ENCODE measurements at places on chromosomes 1 and 21.

- no peak for DNase-seq
These were observed 15.2 kb downstream of the F3 start for GRCh38 chr1:94526152-94526980.

DNA sequence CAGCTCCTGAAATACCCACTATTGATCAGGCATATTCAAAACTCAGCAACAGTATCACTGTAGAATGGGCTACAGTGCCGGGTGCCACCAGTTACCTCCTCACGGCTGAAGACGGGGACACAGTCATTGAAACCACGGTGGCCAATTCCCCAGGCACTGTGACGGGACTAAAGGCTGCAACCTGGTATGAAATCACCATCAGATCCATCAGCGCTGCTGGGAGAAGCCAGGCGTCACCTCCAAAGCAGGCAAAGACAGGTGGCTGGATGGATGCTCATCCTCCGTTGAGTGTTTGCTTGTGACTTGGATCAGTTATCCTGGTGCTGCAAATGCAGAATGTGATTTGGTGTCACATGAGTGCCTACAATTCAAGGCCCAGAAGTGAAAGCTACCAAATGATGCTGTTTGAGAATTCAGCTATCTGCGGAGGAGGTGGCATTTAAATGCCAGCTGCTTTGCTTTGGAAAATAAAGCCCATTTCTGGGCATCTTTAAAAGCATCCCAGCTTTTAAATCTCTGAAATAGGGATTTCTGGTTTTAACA lies 5.1 kb downstream of the FNDC7 start:
- DNase-seq, result no peak

- no peak for DNase-seq
These were observed 68.6 kb upstream of the MCOLN3 start for GRCh38 chr1:85116856-85117255.

DNA sequence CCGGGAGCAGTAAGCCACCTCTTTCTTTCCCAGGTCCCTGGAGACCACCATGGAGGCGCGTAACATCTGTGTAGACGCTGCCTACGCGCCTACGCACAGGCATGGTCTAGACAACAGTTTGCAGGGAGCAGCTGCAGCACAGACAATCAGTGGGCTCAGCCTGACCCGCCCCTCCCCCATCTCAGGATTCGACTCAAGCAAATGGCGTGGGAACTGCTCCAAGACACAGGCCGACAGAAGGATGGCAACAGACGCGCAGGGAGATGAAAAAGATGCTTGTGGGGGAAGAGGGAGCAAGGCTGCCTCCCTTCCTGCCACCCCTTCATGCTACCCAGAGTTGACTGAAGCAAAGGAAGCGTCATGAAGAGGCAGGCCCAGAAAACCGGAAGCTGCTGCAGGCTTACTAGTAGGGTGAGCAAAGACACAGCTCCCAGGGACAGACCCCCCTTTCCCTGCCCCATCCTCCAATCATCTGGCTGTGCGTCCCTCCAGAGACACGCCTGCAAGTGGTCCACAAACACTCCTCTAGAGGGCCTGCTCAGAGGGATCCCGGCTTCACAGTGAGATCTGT lies 19.5 kb downstream of the STK40 start:
- DNase-seq, result peak; percentile 54

GRCh38 chr1:218693599-218693998 lies 348.5 kb downstream of the TGFB2 start:
- DNase-seq, result no peak

DNA sequence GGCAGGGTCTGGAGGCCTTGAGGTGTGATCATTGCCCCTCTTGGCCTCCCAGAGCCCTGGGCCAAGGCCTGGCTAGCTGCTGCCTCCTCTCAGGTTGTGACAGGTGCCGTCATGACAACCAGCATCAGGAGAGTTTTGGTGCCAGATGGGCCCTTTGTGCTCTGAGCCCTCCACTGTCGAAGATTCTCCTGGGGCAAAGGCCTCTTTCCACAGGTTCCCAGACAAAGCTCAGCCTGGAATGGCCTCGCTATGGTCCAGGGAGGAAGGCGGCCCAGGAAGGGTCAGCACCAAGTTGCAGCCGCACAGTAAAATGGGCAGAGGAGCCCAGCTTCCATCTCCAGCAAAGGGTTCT lies 78.4 kb downstream of the ALPL start:
- DNase-seq, result no peak

DNA sequence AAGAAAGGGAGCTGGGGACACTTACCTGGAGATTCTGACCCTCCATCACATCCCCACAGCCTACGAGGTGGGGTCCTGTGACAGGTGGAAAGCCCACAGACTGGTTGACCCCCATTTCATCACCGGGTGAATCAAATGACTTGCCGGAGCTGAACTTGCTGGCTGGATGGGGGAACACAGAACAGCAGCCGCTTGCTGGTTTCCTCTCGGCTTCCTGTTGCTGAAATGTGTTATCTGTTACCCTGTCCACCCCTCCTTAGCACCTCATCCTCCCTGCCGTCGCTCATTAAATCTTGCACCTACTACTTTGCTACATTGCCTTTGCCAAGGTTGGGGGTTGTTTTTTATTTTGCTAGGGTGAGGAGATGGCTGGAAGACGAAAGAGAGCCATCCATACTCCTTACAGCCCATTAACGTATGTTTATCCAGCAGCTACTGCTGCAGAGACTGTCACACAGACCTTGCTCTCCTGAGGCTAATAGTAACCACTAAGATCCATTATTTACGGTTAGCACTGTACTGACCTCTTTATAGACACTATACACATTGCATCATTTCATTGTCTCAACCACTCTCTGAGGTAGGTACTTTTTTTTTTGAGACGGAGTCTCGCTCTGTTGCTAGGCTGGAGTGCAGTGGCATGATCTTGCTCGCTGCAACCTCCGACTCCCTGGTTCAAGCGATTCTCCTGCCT lies 7.0 kb downstream of the PAFAH2 start:
- no peak for DNase-seq

- DNase-seq, result no peak
These were observed 203.6 kb upstream of the CHODL start for GRCh38 chr21:18041012-18041411.

DNA sequence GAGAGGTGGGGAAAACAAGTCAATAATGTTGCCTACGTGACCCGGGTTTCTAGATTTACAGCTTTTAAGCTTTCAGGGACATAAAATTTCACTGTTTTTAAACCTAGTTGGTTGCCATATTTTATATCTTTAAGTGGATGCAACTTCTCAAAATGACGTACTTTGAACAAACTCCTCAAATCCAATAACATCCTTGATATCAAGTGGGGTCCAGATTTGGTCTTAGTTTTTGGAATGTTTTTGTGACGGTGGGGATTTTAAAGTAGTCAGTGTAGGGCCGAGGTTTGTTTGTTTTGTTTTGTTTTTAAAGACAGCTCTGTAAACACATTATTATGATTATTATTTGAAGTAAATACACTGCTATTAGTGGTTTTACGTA lies 453 bp downstream of the CDKN2C start:
- no peak for DNase-seq

- no peak for DNase-seq
These were observed 411.6 kb downstream of the MATN1 start for GRCh38 chr1:30311749-30312148.

- peak; percentile 89 for DNase-seq
These were observed 4.0 kb downstream of the S100A16 start for GRCh38 chr1:153608742-153609584.

GRCh38 chr1:48906164-48906563 lies 129.5 kb upstream of the BEND5 start:
- DNase-seq, result no peak

- no peak for DNase-seq
These were observed 101.6 kb downstream of the NOS1AP start for GRCh38 chr1:162171111-162171510.

GRCh38 chr21:14707511-14708020 lies 161.5 kb upstream of the SAMSN1 start:
- DNase-seq, result no peak

DNA sequence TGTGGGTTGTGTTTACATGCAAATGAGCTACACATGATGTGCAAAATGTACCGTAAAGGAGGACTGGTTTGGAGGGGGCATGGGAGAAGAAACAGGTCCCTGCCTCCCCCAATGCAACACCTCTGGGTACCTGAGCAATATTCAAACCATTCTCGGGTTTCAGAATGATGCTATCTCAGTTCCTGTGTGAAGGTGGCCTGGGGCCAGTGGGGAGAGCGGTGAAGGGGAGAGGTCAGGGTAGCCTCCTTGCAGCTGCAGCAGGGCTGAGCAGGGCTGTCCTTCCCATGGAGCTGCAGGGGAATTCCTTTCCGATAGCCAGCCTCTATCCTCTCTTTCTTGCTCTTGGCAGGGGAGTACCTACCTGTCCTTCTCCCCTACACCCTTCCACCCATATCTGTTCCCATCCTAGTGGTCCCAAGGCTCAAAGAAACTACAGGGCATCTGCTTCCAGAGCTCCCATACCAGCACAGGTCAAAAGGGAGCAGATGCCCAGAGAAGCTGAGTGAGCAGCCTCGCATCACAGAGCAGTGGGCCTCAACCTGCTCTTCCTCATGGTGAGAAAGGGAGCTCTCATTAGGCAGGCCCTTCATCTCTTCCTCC lies 11.9 kb downstream of the MEF2D start:
- no peak for DNase-seq

DNA sequence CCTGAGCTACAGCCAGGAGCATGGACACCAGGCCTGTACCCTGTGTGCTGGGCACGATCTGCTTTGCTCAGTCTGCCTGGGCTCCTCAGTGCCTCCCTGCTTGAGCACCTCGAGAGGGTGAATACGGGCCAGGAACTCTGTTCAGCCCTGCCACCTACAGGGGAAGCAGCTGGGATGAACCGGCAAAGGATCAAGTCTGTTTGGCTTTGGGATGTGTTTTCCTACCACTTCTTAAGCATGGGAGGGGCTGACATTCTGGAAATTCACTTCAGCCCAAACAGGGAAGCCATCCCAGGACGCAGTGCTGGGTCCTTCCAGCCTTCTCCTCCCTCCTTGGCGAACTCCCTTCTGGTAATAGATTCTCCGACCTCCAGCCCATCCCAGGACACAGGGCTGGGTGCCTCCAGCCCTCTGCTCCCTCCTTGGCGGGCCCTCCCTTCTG lies 55.8 kb upstream of the SELENON start:
- peak; percentile 88 for DNase-seq

DNA sequence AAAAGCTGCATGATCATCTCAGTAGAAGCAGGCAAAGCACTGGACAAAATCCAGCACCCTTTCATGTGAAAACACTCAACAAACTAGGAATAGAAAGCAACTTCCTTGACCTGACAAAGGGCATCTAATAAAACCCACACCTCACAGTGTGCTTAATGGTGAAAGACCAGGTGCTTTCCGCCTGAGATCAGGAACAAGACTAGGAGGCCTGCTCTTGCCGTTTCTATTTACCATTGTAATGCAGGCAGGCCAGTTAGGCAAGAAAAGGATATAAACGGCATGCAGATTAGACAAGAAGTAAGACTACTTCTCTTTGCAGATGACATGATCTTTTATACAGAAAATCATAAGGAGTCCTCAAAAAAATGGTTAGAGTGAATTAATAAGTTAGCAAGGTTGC lies 37.2 kb downstream of the SLC37A1 start:
- no peak for DNase-seq

GRCh38 chr1:242877743-242878142 lies 353.2 kb upstream of the PLD5 start:
- no peak for DNase-seq

DNA sequence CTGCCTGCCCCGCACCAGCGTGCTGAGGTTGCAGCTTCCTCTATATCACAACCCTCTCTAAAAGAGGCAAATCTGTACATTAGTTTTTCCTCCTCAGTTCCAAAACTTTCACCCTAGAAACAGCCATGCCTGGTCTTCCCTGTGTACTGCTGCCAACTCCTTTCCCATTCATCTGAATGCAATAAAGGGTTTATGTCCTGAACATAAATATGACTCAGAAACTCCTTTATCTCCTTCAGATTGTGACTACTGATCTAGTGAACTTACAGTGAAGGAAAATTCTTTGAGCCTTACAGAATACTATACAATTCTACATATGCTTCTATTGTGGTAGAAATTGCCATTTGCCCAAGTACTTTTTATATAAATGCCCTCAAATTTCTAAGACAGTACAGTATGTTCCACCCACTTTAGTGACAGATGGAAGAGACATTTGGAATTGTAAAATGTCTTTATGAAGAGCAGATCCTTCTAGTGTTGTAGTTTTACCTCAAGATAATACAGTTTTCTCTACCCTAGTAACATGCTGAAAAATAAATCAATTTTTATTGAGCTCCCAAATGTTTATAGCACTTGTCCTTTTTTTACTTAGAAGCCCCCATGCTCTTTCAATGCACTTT lies 345.1 kb upstream of the SNX7 start:
- DNase-seq, result no peak

DNA sequence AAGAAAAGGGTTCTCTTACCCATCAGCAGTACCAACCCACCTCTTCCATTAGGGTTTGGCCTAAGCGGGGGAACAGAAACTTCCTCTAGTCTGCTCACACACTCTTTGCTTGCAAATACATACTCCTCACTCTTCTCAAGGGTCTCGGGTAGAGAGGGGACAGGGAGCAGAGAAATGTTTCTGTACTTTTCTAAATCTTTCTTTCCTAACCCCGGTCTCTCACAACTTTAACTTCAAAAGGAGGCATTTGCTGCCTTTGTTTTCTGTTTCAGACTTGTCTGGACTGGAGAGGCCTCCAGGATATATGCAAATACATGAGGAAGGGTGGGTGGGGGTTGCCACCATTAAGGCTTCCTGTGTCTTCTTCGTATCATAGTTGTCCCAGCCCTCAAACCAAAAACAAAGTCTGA lies 10.5 kb upstream of the LAX1 start:
- no peak for DNase-seq

GRCh38 chr1:208117826-208118225 lies 126.4 kb downstream of the PLXNA2 start:
- no peak for DNase-seq

DNA sequence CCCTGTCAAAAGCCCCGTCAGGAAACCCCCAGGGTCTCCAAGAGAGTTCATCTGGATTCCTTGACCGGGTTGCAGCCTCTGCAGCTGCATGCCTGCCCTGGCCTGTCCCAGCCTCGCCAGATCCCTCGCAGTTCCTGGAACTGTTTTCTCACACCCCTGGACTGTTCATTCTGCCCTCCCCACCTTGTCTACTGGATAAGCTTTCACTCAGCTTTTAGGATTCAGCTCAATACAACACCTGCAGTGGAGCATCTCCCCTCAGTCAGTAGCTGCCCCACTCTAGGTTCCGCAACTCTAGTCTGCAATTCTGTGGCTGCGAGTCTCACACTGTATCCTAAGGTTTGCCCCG lies 67.2 kb downstream of the FAM163A start:
- DNase-seq, result no peak

DNA sequence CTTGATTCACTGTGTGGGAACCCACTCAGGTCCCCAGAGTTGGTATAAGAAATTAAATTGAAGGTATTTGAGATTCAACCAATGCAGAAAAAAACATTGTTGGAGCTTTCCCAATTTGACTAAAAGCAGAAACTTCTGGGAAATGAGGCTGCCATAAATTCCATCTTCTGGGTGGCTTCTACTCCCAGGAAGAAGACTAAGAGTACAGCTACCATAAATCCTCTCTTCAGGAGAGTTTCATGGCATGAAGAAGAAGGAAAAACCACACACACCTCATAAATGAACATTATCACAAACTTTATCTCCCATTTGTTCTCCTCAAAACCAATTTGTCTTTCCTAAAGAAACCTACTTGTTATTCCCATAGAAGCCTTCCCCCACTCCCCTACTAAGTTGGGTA lies 283.9 kb downstream of the DPYD start:
- peak; percentile 7 for DNase-seq
